Occipital lobe (tissue), 3 donors: ENCODE measurements at places on chromosomes 13 and 19. TPM values are rescaled to one million over a fixed set of nuclear protein-coding genes. Genes with fewer than 3 reads are reported as not detected.

- DNase-seq = no peak
These were observed 13.5 kb upstream of the ADGRE1 start for GRCh38 chr19:6873708-6874431.

PSG1 gene
- total RNA-seq = not detected

- no peak for DNase-seq
These were observed 130.5 kb downstream of the PAN3 start for GRCh38 chr13:28268800-28269223.

DNA sequence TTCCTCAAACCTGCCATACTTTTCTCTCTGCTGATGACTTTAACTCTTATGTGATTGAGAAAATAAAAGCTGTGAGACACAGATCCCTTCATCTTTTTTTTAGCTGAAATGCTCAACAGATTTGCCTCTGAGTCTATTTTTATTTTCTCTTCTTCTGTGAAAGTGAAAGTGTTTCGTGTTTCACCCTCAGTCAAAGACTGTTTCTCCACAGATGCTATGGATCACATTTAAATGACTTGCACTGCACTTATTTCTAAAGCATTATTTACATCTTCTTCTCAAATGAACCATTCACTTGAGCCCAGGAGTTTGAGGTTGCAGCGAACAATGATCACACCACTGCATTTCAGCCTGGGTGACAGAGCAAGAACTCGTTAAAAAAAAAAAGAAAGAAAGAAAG is 890.1 kb upstream of the PCDH20 start:
- no peak for DNase-seq

DNA sequence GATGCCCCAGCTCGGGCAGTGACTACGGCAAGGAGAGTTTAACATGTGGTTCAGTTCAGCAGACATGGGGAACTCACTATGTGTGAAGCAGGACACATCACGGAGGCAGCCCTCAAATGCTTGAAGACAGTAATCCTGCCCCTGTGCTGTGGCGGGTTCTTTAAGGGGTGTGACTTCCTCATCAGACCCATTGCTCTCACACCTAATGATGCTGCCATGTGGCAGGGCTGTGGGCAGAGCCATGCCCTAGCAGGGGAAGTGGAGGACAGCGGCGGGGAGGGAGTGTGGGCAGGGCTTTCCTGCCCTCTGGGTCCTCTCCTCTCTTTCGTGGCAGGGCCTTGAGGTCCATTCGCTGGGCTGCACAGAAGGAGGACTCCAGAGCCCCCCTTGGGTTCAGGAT is 131.1 kb upstream of the GJB6 start:
- no peak for DNase-seq

- DNase-seq = no peak
These were observed 182.7 kb upstream of the TSC22D1 start for GRCh38 chr13:44758630-44759383.

DNA sequence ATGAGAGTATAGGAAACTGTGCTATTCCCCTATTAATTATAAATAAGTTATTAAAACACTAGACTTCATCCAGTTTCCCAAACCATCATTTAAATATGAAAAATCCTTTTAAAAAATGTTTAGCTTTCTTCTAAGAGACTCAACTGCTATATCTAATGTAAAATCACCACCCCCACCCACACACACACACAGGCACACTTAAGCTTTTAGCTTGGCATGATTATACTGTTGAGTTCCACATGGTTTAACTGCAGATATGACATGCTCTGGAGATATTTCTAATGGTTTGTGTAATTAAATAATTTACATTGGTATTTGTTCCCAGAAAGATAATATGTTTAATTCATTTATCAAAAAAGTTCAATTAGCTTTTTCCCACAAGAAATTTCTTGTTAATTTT is 1700.1 kb upstream of the SLC10A2 start:
- no peak for DNase-seq

DAPK3 gene
- total RNA-seq = 51.3 TPM

DNA sequence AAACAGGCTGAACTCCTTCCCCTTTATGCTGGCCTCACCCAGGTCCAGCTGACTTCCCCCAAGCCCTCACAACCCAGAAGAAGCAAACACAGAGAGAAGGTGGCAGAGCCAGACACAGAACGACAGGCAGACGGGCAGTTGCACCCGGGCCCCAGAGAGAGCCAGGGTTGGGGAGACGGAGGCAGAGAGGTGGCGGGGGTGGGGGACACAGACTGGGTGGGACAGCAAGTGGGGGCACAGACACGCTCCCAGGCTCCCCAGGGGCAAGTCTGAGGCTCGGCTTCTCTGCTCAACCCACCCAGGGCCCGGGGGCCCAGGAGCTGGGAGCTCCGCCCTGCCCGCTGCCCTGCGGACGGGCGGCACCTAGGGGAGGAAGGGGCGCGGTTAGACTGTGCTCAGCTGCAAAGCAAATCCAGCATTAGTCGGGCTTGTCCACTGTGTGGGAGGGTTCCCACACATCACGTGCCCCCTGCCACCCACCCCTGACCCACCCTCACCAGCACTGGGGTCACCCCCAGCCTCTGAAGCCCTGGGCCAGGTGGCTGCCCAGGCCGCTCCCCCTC is 31.3 kb upstream of the ASF1B start:
- DNase-seq = no peak

C1QTNF9B gene
- total RNA-seq = not detected

DNA sequence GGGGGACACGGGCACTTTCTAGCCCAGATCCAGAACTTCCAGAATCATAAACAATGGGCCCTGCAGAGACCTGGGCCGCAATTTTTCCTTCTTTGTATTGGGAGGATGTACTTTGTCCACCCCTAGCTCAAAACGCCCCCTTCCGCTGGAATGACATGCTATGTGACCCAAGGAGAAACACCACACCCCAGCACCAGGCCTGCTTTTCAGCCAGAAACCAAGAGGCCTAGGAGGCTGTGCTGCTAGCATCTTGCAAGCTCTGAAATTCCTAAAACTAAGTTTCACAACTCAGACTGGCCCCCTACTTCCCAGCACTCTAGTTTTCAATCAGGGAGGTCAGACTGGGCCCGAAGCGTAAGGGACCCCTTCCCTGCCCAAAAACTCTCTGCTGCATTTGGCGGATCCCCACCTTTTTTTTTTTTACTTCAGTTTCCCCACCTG is 538 bp downstream of the LSM4 start:
- no peak for DNase-seq

- DNase-seq = no peak
These were observed 17.7 kb downstream of the SIAH3 start for GRCh38 chr13:45833663-45834375.

DNA sequence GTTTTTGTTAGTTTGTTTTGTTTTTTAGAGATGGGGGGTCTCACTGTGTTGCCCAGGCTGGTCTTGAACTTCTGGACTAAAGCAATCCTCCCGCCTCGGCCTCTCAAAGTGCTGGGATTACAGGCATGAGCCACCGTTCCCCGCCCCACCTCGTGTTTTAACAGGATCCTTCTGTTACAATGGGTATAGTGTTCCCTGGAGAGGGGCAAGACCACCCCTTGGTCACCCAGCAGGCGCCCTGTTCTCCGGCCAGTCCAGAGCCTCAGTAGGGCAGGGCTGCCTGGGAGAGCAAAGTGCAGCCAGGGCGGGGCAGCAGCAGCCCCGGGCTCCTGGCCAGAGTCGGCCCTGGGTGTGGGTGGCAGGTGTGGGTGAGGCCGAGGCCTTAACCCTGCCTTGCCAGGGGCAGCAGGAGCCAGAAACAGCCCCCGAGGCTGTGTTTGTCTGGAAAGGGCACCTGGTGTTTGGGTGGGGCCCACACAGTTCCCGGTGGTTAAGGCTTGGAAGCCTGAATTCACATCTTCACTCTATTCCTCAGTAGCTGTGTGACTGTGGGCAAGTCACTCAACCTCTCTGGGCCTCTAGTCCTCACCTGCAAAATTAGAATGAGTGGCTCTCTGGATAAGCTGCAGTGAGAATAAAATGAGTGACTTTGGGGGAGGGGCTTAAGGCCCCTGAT is 7.2 kb downstream of the VASP start:
- no peak for DNase-seq

- no peak for DNase-seq
These were observed 4.6 kb downstream of the C19orf53 start for GRCh38 chr19:13778847-13779246.

- DNase-seq = no peak
These were observed 8.7 kb upstream of the ADAT3 start for GRCh38 chr19:1896508-1896907.

CYP4F8 gene
- not detected for total RNA-seq

GNG7 gene
- total RNA-seq = 4.2 TPM

MATK gene
- 22.9 TPM for total RNA-seq

SIGLEC8 gene
- 2.0 TPM for total RNA-seq

PRX gene
- 2.5 TPM for total RNA-seq

GRCh38 chr13:113612607-113613006 is 28.1 kb downstream of the TFDP1 start:
- no peak for DNase-seq

DNA sequence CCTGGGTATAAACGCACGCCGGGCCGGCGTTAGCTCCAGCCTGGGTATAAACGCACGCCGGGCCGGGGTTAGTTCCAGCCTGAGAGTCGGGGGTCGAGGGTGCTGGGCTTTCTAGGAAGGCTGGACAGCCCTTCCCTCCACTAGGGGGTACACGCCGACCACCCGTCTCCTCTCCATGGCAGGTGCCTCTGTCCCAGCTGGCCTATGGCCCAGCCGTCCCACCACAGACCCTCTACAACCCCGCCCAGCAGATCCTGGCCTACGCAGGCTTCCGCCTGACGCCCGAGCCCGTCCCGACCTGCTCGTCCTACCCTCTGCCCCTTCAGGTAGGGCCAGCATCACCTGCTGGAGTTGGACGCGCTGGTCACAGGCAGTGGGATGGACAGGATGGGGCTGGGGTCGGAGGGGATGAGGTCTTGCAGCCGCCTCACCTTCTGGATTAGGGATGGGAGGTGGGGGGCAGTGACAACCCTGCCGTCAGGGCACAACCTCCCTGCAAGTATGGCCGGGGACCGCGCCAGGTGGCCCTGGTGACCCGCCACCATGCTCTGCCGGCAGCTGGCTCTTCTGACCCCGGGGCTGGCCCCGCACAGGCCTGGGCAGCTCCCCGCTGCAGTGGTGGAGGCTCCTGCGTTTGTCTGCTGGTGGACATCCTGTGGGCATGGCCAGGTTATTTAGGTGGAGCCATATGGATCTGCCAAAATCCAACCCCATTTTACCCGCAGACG is 45.8 kb downstream of the TMEM255B start:
- DNase-seq = no peak

DNA sequence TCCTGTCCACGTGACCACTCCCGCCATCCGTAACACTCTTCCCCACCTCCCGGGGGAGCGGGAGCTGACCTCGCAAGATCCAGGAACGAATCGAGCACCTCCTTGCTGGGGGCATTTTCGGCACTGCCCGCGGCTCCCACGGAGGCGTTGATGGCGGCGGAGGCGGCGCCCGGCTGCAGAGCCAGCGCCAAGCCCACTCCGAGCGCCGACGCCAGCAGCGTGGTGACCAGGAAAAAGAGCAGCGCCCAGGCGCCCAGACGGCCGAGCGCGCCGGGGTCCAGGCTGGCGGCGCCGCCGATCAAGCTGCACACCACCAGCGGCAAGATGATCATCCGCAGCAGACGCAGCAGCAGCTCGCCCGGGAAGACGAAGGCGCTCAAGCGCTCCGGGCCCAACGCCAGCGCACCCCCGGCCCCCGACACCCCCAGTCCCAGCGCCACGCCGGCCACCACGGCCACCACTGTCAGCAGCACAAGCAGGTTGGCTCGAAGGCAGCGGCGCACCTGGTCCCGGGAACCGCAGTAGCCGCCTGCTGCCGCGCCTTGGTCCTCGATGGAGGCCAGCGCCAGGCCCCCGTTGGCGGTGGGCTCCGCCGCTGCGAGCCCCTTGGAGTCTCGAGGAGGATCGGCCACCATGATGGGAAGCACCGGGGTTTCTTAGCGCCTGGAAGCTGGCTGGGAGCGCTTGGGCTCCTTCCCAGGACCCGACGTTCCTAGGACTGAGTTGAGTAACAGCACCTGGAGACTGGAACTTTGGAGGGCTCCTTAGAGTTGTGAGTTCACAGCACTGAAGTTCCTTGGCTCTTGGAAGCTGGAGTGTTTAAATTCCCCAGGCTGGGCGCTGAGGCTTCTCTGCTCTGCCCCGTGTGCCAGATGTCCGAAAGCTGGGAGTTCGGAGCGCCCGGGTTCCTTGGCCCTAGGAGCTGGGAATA is 798 bp downstream of the SLC1A5 start:
- DNase-seq = no peak

ZNF492 gene
- 4.4 TPM for total RNA-seq

GAS6 gene
- 21.8 TPM for total RNA-seq

GRCh38 chr13:31145417-31145816 is 16.3 kb downstream of the HSPH1 start:
- DNase-seq = no peak

- no peak for DNase-seq
These were observed 832.0 kb upstream of the SLITRK5 start for GRCh38 chr13:86839221-86839620.

GRCh38 chr19:47231215-47232054 is 436 bp upstream of the BBC3 start:
- peak; percentile 82 for DNase-seq

DPP9 gene
- 5.5 TPM for total RNA-seq
